ENCODE measurements at places on chromosomes 11 and 22.

DNA sequence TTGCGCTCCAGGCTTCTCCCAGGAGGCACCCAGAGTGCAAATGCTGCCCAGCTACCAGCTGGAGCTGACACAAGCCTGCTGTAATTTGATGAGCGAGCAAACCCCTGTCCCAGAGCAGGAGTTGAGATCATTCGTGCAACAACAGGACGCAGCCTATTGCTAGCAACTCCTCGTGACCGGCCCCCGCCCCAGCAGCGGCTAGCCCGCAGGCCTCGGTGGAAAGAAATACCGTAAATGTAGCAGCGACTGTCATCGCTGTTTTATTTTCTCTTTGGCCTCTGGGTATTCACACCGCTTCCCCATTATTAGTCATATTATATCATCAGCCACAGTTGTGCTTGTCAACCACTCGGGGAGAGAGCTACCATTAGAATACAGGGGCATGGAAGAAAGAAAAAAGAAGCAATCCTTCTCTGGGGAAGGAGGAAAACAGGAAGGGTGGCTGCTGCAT is 59.2 kb upstream of the ATXN10 start:
- DNase-seq = peak; percentile 53

GRCh38 chr11:5546457-5546856 is 1.9 kb downstream of the OR52H1 start:
- no peak for DNase-seq

- DNase-seq = peak; percentile 46
Measured at GRCh38 chr22:35995772-35996171, 32.9 kb downstream of the RBFOX2 start.

- no peak for DNase-seq
Measured at GRCh38 chr11:111069066-111069465, 176.5 kb upstream of the POU2AF2 start.

DNA sequence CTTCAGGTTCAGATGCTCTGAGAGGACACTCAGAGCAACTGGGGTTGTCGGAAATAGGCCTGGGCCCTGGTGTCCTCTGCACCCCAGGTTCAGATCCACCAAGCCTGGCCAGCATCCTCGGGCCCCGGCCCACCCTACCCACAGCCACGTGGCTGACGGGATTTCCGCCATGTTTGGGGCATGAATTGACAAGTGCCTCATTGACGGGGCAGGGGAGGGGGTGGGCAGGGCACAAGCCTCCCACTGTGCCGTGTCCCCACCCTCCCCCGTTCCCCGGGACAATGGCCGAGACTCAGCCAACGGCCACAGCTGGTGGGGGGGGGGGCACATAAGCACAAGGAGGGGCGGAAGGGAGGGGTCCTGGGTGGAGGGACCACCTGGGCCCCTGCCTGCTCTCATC is 8.5 kb downstream of the MYRF start:
- DNase-seq = no peak

DNA sequence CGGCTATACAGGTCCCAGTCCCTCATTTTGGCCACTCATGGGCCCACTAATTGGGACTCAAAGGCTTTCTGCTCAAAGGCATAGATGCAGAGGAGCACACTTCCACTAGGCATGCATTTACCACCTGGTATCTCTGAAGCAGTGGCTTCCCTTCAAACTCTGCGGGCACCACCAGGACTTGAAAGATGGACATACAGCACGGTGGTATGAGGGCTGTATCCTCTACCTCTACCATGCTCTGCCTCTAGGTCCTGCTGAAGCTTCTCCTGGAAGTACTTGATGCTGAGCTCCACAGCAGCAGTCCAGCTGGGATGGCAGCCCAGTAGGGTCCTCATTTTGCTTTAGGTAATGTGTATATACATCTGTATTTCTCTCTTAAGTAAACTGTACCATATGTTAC is 49.9 kb downstream of the RAB6A start:
- DNase-seq = no peak

- no peak for DNase-seq
Measured at GRCh38 chr11:23991165-23991539, 505.7 kb upstream of the LUZP2 start.
